ENCODE measurements at places on chromosomes 16 and 17.

- DNase-seq = no peak
Measured at GRCh38 chr17:2027528-2028233, 2.3 kb upstream of the DPH1 start.

- DNase-seq = no peak
Measured at GRCh38 chr17:29711588-29712385, 89.1 kb upstream of the CORO6 start.

GRCh38 chr16:53945996-53946395, 242.0 kb downstream of the FTO start:
- no peak for DNase-seq

GRCh38 chr17:74351552-74352210, 10.0 kb downstream of the BTBD17 start:
- peak; percentile 15 for DNase-seq

- DNase-seq = no peak
Measured at GRCh38 chr17:35847006-35847405, 21.7 kb downstream of the HEATR9 start.

DNA sequence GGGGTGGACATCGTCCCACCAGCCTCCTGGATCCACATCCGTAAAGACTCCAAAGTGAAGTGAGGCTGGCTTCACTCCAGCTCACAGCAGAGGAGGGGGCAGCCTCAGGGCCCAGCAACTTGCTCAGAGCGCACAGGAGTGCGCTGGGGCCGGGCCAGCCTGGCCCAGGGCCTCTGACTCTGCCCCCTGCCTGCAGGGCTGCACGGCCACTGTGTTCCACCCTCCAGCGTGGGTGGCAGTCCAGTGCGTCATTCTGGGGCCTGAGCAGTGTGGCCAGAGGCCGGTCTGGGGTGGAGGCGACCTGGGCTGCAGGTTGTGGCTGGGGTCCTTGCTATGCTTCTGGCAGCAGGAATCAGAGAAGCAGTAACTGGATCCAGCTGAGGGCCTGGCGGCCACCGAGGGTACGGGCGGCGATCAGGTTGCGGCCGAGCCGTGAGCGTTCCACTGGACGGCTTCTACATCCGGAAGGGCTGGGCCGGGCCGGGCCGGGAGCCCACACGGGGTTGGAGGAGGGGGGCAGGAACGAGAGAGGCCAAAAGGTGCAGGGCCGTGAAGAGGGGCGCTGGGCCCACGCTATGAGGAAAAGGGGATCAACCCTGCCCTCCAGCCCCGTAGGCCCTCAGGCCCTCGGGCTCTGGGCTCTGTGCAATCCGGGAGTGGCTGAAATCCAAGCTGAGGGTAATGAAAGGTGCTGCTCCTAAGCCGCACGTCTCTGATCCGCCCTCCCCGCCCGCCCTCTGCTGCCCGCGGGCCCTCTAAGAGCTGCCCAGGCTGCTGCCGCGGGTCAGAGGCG, at the start of gene FSCN2:
FSCN2 (plus strand) TSS at position 787 of the 793 bp plus-strand sequence. CDS start 155 bp downstream, outside the sequence.
- DNase-seq = no peak

GRCh38 chr16:81481207-81481821, 36.7 kb downstream of the CMIP start:
- no peak for DNase-seq

GRCh38 chr17:30366536-30366935, 12.2 kb upstream of the CPD start:
- DNase-seq = no peak

DNA sequence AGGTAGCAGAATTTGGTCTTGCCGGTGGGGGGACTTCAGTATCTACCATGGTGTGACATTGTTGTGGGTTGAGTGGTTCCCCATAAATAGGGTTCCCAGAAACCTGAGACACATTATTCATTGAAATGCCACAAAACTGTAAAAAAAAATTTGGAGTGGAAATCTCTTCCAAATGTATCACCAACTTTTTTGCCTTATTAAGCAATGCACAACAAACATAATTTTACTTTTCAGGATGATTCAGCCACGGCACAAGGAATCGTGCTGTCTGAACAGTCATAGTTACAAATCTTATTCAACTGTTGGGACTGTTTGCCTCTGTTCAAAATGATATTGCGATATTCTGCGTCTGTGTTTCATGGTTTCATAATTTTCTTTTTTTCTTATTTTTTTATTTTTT, 181.2 kb downstream of the NTN1 start:
- no peak for DNase-seq

DNA sequence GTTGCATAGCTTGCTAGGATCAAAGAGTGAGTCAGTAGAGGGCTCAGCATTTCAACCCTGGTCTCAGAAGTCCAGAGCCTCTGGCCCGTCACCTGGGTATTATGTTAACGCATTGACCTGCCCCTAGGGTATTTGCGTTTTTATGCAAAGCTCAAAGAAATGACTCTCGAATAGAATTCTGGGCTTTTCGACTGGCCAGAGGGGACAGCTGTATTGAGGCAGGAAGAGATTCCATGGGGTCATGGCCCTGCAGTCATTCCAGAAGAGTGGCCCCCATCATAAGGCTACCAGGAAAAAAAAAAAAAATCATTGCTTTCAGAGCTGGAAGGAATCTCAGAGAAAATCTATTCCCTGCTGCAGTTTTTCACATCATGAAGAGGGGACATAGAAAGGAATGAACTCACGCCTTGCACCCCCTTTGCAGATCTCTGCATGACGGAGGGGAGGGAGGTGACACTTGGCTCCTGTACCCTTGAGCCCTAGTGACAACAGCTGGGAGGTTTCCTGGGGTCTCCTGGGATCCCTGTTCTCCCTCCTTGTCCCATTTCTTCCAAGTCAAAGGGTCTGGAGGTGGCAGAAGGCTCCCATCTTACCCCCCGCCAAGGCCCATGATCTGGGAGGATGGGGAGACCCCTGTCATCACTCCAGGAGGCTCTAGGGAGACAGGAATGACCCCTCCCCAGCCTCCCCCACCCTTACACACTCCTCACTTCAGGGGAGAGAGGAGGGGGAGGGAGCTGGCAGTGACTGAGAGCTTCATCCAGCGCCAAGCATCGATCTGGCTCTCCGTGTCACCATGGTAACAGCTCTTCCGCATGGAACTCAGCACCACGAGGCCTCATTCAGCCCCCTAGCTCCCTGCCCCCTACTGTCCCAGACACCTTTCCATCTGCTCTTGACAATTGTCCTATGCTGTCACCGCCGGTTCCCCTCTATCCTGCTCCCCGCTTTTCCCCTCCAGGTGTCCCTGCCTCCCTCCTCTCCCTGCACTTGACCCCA, 35.8 kb downstream of the GP2 start:
- DNase-seq = no peak

- DNase-seq = no peak
Measured at GRCh38 chr17:17130077-17130844, 75.9 kb downstream of the PLD6 start.

DNA sequence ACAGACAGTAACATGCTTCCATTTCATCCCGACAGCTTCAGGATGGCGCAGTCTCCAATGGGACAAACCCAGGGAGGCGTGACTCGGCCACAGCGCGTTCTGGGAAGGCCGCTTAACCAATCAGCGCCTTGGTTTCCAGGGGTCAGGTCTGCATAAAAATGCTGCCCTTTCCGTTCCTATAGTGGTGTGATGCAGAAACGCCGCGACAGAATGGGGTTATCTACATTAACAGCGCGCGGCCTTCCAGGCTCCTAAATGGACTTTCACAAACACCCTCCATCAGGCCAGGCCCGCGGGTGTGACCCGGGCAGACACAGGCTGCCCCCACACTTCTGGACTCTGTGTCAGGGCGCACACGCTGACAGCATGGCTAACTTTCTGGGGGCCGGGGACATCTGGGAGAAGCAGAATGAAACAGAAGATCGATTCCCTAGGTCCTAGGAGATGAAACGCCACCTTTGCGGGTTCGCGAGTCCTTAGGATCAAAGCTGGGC, 792 bp downstream of the TMEM231 start:
- no peak for DNase-seq

GRCh38 chr17:12252462-12252861, 231.8 kb downstream of the MAP2K4 start:
- DNase-seq = no peak

GRCh38 chr17:50314456-50315011, 31.4 kb upstream of the XYLT2 start:
- DNase-seq = no peak

DNA sequence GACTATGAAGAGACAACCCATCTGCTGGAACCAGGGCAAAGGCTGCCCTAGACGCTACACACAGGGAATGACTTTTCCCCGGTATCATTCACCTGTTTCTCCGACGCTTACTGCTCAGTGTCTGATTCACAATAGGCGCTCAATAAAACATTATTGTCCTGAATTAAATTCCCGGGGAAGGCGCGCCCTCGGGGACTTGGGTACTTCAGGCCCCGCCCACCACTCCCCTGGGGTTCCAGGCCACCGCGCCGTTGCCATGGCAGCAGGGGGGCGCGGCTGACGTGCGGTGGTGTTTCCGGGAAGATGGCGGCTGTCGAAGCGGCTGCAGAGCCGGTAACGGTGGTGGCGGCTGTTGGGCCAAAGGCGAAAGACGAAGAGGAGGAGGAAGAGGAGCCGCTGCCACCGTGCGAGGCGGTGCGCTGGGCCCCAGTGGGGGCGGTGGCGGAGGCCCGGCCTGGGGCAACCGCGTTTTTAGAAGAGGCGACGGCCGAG, at the start of gene RUNDC1:
RUNDC1 (plus strand) TSS at position 292 of the 492 bp plus-strand sequence; CDS start at position 304, 12 bp downstream.
- DNase-seq = peak; percentile 92

GRCh38 chr17:39325528-39326240, 75.7 kb downstream of the FBXL20 start:
- no peak for DNase-seq

- DNase-seq = no peak
Measured at GRCh38 chr17:80000136-80000535, 35.5 kb downstream of the TBC1D16 start.

- no peak for DNase-seq
Measured at GRCh38 chr17:50604513-50604912, 30.2 kb upstream of the ABCC3 start.

DNA sequence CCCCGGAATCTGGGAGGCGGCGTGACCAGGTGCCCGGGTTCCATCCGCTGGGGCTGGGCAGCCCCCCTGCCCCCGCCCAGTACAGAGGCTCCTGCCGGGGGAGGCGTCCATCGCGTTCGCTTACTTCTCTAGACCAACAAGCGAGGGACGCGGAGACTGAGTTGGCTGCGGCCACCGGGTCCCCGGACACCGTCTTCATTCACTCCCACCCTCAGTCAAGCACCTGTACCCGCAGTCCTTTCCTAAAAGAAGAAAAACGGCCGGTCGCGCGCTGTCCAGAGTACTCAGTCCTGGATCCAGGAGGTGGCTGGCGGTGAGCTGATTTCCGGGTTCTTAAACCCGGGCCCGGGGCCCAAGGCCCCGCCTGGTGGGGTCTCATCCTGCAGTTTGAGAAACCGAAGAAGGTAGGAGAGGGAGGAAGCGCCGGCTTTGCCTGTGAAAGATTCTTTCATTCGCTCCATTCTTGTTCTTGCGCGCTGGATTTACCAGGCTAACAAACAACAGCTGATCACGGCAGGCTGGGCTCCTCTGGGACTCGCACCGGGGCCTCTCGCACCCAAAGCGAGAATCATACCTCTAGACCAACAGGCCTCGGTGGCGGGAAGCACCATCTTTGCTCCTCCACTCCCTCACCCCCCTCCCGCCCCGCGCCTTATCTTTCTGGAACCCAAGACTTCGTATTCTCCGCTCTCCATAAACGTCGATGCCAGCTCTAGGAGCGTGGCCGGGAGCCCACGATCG, 17.4 kb upstream of the OR1F1 start:
- peak; percentile 35 for DNase-seq

DNA sequence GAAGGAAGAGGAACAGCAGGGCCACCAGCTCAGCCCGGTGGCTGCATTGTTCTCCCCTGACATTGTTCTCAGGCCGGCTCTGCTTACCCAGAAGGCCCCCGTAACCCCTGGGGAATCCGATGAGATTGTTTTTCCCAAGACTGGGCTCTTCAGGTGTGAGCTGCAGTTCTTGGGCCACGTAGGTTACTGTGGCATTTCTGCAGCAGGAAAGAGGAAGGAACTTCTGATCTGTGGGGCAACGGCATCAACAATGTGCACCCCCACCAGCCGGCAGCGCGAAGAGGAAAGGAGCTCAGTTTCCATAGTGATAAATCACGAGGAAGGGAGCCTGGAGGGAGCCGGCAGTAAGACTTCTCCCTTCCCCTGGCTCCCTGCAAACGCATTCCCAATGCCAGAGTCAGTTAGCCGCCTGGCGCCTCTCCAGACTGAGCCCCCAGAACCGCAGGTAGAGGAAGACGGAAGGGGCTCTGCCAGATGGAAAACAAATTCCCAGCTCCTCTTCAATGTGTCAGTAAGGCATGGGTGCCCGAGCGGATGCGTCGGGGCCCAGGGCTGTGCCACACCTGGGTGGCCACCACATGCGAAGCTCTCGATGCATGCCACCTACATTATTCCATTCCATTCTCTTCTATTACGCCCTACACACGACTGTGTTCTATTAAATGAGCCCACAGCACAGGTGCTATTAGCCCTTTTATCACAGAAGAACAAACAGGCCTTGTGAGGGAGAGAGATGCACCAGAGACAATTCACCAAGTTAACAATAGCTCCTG, 21.5 kb upstream of the PECAM1 start:
- no peak for DNase-seq

GRCh38 chr17:45954914-45955313, 44.1 kb upstream of the STH start:
- DNase-seq = no peak

GRCh38 chr17:76556765-76557367, 17.0 kb downstream of the PRCD start:
- no peak for DNase-seq

- peak; percentile 16 for DNase-seq
Measured at GRCh38 chr17:35713069-35713728, 18.2 kb upstream of the RASL10B start.

DNA sequence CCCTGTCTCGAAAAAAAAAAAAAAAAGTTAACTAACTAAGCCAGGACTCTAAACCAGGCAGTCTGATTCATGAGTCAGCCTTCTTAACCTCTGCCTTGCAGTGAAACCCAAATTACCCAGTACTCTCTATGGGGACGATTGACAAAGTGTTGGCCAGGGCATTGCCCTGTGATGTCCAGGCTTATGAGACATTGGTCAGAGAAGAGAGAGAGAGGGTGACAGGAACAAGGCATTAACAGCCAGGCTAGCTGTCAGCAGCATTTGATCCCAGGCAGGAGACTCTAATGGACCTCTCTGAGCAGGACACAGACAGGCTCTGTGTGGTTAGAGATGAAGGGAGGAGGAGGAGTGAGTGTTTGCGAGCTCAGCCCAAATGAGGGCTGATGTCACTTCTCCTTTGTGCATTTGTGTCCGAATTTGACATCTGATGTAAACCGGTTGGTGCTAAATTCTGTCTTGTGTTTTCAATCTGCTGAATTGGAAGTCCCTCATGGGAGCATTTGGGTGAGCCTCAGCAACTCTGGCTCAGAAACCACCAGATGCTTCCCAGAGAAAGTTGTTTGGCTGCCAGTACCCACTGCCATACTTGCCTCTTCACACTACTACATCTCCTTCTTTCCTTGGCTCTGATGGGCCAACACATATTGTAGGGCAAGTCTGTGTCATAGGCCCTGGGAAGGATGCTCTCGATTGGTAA, 4.3 kb upstream of the MYL4 start:
- DNase-seq = peak; percentile 49

GRCh38 chr16:2774161-2774891, 2.8 kb downstream of the ELOB start:
- no peak for DNase-seq

GRCh38 chr16:1980030-1980769, 1.1 kb downstream of the NOXO1 start:
- no peak for DNase-seq

Data from activated CD4-positive, alpha-beta T cell treated with anti-CD3 and anti-CD28 coated beads, Interleukin-2, amount 10 ng/mL, durations not matched to agents 7 days and 5 days (primary cell).